ENCODE measurements at places on chromosomes 5 and 9.

GRCh38 chr5:57718155-57718554 is 235.5 kb upstream of the ACTBL2 start:
- no peak for DNase-seq

DNA sequence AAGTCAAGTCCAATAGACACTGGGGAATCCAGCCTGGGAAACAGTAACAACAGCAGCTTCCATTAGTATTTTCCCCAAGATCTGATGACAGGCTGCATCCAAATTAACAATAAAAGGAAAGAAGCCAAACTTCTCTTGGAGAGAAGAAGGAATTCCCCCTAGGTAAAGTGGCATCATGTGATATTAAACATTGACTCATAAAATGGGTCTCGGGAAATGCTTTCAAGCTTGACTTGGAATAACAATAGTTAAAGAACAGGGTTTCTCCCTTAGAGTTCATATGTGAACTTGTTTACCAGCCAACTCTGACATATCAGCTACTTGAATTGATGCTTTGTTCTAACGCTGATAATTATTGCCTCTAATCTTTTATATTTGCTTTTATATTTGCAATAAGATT is 45.4 kb downstream of the ENTREP1 start:
- no peak for DNase-seq

GRCh38 chr5:146699138-146699537 is 179.4 kb downstream of the PPP2R2B start:
- no peak for DNase-seq

DNA sequence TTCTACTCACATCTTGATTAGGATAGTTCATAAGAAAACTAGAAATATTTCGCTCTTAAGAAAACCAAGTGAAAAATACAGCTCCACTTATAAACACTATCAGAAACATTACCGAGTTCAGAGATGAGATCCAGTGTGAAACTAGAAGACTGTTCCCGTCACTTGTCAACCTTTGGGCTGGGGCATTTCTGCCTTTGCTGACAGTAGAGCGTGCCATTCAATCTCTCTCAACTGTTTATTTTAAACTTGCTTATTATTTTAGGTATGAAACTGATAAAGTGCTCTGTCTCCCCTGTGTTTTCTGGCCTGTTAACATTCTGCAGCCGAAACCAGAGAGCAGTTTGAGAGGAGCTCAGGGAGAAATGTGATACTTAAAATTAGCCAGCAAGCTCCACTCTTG is 16.7 kb downstream of the MRRF start:
- DNase-seq, result no peak

DNA sequence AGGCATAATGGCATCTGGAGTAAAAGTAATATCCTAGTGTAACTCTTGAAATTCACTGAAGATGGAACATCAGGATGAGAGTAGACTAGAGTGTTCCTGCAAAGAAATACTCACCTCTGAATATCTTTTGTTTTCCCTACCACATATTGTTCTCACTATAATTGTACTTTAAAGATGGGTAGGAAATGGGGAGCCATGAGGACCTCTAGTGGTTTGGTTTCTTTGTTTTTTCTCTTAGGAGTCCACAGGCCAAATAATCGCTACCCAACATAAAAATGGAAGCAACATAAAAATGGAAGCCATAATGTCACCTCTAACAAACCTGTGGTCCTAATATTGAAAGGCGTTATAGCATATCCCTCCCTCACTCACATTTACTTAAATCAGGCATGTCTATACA is 2375.8 kb downstream of the MAT2B start:
- DNase-seq, result no peak

DNA sequence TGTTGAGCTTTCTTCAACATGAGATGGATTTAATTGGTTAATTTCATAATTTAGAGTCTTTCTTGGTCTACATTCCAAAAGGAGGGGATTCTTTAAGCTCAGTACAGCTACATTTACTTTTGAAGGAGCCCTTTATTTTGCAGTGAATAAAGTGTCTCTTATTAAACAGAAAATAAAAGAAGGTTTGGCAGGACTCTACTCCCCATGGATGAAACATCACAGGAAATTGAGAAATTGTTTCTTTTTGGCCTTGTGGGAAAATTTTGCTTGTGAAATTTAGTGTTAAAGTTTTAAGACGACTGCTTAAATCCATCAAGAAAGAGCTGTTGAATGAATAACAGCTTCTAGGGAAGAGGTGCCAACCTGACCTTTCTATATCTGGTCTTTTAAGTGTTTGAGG is 187.7 kb downstream of the NTRK2 start:
- no peak for DNase-seq

DNA sequence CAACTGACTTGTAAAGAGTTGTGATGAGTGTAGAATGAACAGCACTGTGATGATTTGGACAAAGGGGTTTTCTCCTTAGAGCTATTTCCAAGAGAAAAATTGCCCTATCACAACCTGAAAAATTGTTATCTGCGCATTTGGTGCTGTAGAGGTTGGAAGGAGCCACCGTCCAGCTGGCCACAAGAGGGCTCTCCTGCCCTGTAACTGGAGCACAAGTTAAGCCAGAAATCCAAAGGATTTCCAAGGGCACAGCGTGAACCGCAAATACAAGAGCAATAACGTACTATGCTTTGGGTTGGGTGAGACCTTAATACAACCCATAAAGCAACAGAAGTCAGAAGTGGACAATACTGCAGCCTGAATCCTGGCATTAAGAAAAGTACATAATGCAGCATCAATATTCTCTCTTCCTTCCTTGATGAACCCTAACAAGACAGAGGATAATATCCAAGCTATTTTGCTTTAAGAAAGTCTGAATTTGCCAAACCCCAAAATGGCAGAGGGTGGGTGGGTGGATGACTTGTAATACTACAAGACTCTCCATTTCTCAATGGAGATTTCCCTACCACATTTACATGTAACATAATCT is 56.8 kb upstream of the SMIM32 start:
- peak; percentile 58 for DNase-seq

DNA sequence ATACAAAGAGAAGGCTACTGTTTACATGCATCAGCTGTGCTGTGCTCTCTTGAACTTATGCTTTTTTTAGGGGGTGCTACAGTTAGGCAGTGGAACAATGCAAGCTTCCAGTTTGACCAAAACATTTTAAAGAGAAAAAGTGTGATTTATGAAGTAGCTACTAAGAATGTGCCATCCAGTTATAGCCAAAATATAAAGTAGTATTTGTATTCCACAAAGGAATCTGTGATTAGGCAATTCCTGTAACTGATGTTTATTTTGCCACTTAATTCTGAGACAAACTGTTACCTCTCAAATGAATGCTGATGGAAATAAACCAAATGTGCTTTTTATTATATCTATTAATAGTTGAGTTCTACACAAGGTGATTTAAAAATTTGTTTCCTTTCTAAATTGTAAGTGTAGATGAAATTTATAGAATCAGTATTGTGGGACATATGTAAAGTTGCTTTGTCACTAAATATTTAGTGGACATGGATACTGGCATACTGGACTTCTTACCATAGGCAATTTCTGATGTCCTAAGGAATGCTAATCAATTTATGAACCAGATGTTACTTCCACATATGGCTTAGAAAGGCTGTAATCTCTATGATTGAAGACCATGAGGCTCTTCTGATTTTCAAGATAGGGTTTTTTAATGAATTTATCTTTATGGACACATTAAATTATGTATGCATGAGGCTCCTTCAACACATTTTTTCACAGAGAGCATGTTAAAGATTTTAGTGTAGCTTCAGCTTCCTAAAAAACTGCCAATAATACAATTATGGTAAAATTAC is 410.2 kb downstream of the PRR16 start:
- no peak for DNase-seq

- no peak for DNase-seq
These were observed 14.4 kb downstream of the STK10 start for GRCh38 chr5:172173564-172174153.

DNA sequence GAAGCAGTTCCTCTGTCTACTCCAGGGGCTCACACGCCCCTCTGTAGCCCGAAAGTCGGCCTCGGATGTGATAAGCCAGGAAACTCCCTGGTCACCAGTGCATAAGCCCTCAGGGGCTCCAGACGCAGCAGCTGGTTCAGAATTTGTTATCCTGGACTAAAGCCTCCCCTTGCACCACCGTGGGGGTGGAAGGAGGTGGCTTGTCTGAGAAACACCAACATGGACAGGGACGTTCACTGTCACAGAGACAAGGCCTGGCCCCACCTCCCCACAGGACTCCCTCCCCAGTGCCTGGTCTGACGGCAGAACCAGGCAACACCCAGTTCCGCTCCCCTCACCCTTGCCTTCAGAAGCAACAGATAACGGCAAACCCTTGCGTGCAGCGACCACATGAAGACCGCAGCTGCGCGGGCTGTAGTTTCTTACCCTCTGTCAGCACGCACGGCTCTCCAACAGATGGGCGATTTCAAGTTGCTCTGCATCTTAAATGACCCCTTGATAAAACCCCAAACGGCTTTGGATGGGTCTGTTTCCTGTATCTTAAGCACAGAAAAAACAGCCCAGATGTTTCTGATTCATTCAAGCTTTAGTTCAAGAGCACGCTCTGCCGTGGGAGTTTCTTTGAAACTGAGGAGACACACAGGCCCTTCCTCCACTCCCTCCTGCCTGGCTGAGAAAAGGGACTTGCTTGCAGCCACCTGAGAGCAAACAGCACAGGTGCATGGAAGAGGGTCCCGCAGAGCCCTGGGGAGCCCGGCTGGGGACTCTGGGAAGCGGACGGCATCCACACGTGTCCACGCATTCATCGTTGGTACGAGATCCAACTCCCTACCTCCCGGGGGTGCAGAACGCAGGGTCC is 44.7 kb upstream of the NKD2 start:
- peak; percentile 84 for DNase-seq

DNA sequence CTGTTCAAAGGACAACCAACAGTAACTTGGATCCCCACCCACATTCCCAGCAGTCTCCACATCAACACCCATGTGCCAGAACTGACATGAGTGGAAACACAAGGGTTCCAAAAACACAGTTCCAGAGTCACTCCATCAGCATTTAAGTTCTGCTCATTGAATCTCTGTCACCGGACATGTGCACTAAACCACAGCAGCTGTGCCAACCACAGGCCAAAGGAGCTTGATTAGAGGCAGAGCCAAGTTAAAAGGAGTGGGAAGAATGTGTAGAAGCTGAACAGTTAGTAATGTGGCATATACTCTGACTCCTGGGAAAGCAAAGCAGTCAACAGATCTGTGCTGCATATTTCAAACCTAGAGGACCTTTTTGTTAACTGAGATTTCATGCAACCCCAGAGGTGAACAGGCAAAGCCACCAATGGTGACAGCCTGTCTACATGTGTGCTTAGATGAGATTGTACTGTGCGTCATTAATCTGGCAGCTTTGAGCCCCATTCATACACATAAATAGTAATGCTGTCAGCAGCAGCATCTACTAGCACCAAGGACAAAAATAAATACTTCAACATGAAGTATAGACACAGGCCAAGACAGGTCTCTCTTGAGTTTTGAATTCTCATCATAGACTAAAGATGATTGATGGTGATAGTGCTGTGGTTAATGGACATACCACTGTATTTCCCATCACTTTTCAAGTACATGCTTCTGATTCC is 16.4 kb upstream of the FST start:
- DNase-seq, result no peak

DNA sequence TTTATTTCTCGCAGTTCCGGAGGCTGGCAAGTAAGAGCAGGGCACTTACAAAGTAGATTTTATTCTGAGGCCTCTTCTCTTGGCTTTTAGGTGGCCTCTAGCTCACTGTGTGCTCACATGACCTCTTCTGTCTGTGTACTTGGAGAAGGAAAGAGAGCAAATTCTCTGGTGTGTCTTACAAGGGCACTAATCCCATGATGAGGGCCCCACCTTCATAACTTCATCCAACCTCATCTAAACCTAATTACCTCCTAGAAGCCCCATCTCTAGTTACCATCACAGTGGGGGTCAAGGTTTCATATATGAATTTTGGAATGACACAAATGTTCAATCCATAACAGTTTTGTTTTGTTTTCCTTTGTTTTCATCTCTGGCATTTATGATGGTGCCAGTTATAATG is 376.1 kb downstream of the ADGRV1 start:
- DNase-seq, result no peak

- no peak for DNase-seq
These were observed 27.6 kb upstream of the TEX48 start for GRCh38 chr9:114709636-114710035.

DNA sequence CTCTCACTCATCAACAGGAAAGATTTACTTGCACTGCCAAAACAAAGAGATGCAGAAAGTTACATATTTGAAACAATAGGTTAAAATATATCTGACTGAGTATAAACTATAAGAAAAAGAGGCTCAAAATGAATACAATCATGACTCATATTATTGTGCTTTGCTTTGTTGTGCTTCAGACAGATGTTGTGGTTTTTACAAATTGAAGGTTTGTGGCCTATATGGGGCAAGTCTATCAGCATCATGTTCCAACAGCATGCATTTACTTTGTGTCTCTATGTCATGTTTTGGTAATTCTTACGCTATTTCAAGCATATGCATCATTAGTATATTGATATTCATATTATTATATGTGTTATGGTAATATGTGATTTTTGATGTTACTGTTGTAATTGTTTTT is 330.0 kb downstream of the PRR16 start:
- no peak for DNase-seq

DNA sequence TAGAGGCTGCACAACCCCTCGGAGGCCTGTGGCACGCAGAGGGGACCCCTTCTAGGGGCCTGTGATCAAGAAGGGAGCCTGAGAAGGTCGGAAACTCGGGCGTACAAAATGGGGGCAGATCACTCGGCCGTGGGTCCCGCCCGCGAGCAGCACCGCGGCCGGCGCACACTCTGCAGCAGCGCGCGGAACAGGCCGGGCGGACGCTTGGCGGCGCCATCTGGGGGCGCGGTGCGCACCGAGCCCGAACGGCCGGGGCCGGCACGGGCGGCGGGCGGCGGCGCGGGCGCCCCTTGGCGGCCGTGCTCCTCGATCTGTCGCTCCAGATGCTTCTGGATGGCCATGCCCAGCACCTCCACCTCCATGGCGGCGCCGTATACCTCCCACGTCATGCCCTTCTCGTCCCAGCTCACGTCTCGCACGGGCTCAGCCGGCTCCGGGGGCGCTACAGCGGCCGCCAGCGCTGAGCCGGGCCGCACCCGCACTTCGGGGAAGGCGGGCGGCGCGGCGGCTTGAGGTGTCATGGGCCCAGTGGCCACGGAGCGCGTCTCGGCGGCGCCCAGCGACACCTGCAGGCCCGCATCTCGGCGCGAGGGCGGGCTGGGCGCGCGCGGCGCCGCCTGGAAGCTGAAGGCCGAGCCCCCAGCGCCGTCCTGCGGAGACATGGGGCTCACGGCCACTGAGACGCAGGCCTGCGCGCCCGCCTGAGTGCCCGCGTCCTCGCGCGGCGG is 13.1 kb downstream of the GPRIN1 start:
- no peak for DNase-seq
